ENCODE measurements at places on chromosomes 3 and 15.

DNA sequence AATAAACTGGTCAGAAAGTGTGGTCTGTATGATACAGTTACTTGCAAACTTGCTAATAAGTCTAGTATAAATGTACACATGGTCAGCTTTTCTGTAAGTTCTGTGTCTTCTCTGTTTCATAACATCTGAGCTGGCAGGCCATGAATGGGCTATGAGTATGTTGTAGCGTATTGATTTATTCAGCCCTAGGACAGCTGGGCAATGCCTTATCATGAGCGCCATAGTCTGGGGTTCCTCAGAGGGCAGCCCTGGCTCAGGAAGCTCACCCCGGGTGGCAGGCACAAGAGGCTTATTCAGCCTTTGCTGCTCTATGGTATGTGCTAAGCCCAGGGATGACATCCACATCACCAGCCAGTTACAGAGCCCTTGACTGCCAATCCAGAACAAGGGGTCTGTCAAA is 50.7 kb upstream of the CCR2 start:
- DNase-seq: no peak

DNA sequence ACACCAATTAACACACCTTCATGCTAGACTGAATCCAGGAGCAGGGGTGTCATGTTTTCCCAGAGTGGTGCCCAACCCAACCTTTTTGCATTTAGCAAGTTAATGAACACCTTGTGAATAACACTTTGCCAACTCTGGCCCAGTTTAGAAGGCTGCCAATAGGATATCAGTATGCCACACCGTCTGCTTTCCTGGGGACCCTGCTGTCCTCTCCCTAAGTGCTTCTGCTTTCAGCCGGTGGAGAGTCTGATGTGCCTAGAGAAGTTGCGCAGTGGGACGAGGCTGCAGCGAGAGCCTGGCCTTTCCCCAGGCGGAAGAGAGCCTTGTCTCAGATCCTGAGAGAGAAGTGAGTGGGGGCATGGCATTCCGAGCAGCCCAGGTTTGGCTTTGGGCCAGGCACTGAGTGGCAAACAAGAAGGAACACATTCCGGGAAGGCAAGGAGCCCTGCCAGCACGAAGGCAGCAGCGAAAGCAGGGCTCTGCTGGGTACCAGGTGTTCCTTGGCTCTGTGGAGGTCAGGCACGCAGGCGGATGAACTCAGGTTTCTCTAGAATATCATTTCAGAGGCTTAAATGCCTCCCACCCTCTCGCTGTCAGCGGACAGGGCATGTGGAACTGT is 36.9 kb downstream of the SENP8 start:
- no peak for DNase-seq

DNA sequence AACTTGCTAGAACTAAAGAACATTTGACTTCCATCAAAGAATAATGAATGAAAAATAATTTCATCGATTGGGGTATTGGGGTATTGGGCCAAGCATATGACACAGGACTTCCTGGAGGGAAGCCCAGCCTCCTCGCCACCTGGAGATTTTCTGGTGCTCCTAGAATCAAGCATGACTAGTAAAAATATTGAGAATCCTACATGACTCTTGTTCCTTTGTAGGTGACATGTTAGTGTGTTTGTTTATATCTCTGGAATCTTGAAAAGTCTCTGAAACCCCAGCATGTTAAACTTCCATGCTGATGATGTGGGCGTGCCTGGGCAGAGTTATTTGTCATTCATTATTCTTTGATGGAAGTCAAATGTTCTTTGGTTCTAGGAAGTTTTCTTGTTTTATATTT is 90.1 kb upstream of the EPHB3 start:
- DNase-seq: no peak

GRCh38 chr3:111071257-111072030 is at the start of gene NECTIN3:
Gene NECTIN3, plus strand, starts transcription at chr3:111071816. Its CDS starts 202 bp downstream, at chr3:111072018.
- DNase-seq: peak; percentile 97

GRCh38 chr15:23648920-23649515 is 1.4 kb upstream of the MAGEL2 start:
- no peak for DNase-seq

- DNase-seq: no peak
Observed at GRCh38 chr15:47460795-47461573, 256.3 kb upstream of the SEMA6D start.

GRCh38 chr3:186374376-186374775 is 12.3 kb upstream of the DGKG start:
- no peak for DNase-seq

GRCh38 chr15:23035964-23036566 is 3.3 kb downstream of the TUBGCP5 start:
- DNase-seq: peak; percentile 82

DNA sequence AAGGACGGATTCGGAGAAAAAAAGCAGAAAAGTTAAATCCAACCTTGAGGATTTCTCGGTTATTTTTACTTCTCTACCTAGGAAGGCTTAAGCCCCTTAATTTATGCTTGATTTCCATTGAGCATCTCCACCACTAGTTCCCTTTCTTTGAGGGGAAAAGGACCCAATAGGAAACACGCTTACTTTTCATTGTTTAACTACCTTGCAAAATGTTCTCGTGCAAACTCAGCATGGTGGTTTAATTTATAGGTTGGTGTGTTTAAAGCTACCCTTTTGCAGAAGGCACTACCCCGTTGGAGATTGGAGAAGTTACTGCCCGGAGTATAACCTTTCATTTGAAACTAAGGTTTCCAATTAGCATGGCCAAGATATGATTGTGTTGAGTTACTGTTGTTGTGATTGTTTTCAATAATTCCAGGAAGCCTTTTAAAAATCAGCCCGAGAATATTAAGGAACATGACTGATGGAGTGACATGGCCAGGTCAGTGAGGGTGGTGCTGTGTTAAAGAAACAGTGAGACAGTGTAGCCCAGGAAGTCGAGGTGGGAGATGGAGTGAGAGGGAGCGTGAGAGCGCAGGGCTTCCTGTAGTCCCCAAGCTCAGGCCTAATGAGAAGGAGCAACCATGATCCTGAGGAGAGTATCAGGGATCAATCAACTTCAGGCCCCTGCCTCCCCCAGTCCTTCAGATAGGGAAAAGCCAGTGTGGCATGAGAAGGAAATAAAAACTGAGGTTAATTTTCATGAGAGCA is 76.6 kb downstream of the AQP9 start:
- no peak for DNase-seq

All from islet precursor cell (in vitro differentiated cells).